ENCODE measurements at places on chromosomes 3 and 15.

GRCh38 chr15:73844356-73844755 is 29.0 kb upstream of the TBC1D21 start:
- DNase-seq, result no peak

GRCh38 chr3:34934660-34935059 is 704.7 kb upstream of the ARPP21 start:
- DNase-seq, result no peak

GRCh38 chr3:139601191-139601961 is 61.8 kb upstream of the RBP1 start:
- DNase-seq, result no peak

GRCh38 chr3:42847731-42848130 is 27.9 kb downstream of the CYP8B1 start:
- no peak for DNase-seq

DNA sequence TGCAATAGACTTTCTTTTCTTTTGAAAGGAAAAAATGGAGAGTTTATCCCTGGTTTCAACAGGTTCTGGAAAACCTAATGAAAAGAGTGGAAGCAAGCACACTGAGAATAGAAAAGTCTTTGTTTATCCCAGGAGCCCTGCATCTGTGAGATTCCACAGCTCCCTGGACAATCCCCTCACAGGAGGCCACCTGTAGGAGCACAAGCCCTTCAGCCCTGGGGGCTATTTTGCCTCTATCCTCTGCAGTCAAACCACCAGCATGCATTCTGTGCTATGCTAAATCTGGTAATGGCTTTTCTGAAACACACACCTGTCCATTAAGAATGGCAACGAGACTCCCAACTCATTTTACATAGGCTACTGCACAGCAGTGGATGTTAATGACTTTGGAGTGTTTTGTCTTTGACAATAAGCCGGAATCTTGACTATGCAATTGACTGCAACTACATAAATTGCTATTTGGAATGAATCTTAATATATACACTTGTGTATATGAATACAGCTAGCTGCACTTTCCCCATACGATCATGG is 369.4 kb downstream of the NR2F2 start:
- DNase-seq, result no peak

Data from left kidney (tissue), 8 donors.